NCI-H1694 (cell line): ENCODE measurements at places on chromosomes 16 and 17.

DNA sequence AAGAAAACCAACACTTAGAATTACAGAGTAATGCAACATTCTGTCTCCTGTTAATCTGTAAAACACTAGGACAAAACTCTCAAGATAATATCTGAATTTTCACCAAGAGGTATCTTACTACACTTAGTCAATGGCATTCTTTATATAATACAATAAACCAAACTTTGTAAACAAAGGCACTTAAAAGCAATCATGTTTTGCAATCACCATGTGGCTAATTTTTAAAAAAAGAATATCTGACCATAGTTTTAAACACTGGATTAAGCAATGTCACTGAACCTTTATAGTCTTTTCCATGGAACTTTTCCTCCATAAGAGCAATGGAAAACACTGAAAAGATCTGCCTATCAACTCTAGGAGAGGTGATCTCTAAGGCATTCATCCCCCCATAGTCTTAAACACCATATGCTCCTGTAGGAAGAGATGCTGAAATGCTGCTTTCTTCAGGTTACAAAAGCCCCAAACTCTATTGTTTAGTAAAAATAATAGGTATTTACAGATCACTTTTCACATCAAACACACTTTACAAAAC lies 144.2 kb upstream of the CORO6 start:
- no peak for DNase-seq

- no peak for DNase-seq
Measured at GRCh38 chr17:83080579-83080857, 1.1 kb downstream of the METRNL start.

GRCh38 chr17:19364699-19365498 lies 2.4 kb upstream of the B9D1 start:
- DNase-seq = peak; percentile 47

DNA sequence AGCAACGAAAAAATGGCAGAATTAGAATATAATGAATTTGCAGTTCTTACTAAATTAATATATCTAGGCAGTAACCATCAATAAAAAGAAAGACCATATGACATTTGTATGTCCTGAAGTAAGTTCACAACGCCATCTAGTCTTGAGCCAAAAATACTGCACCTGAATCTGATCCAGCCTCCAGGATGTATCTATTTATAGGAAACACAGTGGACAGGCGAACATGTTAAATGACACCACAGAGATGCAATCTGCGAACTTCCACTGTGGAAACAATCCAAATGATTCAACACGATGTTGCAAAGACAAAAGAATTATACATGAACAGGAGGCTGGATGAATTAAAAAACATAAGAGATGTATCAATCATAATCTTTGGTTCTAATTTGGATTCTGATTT lies 197.6 kb downstream of the CDH13 start:
- DNase-seq = no peak

- no peak for DNase-seq
Measured at GRCh38 chr16:49640581-49640980, 215.3 kb downstream of the ZNF423 start.

DNA sequence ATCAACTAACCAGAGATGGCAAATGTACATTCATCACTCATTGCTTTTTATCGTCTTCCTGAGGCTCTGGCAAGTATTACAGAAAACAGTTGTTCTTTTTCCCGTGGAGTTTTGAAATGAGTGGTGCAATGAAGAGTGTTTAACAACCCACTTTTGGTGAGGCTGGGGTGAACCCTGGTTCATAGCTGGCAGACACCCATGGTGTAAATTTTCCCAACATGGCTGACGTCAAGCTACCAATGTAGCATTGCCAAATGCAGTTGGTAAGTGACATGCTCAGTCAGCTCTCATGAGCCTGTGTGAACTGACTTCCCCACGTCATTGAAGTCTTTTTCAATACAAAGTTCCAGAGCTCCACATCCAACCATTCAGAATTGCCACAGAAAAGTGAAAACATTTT lies 386.2 kb downstream of the TMEM114 start:
- no peak for DNase-seq

DNA sequence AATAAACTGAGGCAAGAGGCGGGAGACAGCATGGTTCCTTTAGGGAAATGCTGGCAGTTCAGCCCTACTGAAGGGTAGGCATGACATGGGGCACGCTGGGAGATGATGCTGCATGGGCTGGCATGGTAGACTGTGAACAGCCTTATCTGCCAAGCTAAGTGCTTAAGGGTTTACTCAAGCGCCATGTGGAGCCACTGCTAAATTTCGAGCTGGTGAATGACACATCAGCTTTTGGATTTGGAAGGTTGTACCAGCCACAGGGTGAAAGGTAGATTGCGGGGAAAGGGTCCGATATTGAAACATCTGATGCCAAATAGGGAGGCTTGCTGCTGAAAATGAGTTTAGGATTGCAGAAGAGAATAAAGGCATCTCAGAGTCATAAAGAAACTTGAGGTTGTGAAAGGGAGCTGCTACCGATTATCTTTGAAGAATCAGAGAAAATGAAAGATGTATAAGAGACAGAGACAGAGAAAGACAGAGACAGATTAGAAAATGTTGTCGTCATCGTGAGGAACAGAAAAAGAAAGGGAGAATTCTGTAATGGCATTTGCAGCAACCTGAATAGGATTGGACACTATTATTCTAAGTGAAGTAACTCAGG lies 16.3 kb downstream of the PIK3R5 start:
- no peak for DNase-seq

- peak; percentile 66 for DNase-seq
Measured at GRCh38 chr16:11257131-11257938, 1.3 kb upstream of the SOCS1 start.

DNA sequence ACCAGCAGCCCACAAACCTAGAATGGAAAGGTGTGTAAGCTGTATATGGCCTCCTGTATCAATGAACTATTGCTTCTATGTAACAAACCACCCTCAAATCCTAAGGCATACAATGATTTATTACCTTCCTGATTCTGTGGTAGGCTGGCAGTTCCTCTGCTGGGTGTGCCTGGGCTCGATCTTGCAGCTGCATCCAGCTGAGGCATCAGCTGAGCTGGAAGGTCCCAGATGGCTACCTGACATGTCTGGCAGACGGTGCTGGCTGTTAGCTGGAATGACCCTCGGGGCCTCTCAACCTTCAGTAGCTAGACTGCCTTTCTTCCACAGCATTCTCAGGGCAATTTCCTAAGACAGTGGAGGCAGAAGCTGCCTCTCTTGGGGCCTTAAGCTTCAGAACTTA lies 152.7 kb downstream of the RAB11FIP4 start:
- no peak for DNase-seq

GRCh38 chr17:80855948-80856862 lies 135.4 kb upstream of the CHMP6 start:
- DNase-seq = no peak

DNA sequence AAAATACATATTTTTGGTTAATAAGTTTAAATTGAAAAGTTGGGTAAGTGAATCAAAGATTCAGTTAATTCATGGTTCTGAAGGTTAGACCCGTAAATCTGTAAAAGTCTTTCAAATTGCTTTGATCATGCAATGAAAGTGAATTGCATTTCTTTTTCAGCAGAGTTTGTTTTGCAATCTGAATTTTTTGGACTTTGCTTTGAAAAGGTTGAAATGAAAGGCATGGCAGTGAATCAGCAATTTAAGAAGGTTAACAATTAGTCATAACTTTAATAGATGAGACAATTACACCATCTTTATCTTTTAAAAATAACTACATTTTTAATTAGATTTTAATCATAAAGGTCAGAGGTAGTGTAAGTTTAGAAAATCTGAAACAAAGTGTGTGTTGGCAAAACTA lies 310.9 kb upstream of the KCNJ16 start:
- DNase-seq = no peak

GRCh38 chr17:30921544-30922196 lies at the start of gene ADAP2:
TSS of gene ADAP2 (plus strand) at chr17:30921945. CDS start at chr17:30922015, 70 bp downstream.
- DNase-seq = no peak

DNA sequence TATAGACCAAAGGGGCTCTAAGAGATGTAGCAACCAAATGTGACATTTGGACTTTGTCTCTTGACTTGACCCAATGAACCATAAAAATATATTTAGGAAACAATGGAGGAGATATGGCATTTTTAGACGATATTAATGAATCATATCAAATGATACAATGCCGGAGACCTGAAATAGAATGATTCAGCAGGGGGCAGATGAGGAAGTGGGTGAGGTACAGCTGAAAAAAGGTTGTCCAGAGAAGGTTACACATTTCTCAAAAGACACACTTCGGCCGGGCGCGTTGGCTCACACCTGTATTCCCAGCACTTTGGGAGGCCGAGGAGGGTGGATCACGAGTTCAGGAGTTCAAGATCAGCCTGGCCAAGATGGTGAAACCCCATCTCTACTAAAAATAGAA lies 16.5 kb upstream of the SNN start:
- DNase-seq = no peak

DNA sequence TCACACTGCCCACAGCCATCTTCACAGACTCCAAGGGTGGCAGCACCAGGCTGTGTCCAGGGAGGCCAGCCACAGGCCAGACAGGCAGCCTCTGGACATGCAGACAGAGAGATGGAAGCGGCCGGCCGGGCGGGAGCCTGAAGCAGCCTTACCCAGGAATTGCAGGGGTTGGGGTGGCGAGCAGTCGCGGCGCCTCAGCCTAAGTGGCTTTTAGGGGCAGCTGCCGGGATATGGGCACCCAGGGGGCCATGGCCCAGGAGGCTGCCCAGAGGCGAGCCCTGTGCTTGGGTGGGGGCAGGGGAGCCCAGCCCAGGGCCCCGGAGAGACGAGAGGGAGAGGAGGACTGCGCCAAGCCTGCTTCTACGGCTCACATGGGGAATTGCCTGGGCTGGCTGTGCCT lies 1.5 kb upstream of the NHERF2 start:
- no peak for DNase-seq

DNA sequence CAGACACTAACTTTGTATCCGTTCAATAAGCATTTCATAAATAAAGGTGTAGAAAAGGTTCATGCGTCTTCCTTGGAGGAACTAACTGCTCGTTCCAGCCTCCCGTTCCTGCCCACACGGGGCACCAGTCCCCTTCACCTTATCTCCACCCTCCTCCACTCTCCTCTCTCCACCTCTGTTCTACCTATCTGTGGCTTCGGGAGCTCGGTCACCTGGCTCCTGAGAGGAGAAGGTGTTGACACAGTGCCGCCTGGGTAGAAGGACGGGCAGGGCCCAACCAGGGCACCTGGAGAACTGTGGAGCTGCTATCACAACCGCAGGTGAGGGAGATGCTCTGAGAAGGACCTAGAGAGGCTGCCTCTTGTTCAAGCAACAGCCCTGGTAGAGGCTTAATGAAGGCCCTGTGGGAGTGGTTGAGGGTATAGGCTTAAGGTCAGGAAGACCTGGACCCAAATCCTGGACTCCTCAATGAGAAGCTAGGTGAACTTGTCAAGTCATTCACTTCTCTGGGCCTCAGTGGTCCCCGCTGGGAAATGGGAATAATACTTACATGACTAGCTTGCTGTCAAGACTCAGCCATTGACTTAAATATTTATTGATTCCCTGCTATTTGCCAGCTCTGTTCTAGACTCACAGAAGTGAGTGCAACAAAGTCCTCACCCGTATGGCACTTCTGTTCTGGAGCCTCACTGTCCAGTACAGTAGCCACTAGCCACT lies 9.6 kb upstream of the MINK1 start:
- DNase-seq = no peak

DNA sequence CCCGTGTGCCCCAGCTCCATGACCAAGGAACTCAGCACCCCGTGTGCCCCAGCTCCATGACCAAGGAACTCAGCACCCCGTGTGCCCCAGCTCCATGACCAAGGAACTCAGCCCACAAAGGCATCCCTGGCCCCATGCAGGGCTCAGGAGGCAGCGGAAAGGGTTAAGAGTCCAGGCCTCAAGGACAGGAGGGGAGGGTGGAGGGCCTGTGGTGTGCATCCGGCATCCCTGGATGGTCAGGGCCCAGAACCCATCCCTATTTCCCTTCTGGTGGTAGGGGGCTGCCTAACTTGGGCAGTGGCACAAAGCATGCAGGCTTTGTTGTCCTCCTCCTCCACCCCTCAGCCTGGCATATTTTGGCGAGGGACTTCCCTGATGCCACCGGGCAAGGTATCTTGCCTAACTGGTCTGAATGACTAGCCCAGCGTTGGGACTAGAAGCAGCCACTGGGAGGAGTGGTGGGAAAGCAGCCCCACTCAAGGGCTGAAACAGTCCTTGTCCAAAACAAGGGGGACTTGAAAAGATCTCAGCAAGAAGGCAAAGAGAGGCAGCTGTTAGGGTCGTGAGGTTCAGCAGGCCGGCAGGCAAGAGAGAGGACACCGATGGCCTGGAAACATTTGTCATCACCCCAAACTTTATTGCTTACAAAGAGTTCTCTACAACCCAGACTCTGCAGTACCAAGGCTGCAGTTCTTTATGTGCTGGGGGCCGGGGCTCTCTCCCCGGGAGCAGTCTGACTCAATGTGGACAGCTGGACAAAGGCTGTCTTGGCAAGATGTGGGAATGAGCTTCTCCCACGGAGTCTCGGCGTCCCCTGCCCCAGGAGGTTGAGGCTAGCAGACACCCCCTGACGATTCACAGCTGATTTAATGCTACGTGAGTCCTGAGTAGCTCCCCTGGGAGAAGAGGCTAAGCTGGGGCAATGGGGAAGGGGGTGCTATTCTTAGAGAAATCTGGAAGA lies 902 bp upstream of the SPATA32 start:
- DNase-seq = no peak

- DNase-seq = no peak
Measured at GRCh38 chr17:14089179-14089578, 19.9 kb downstream of the COX10 start.
